ENCODE measurements at places on chromosomes 4 and X.
A peak's percentile ranks its signal among the peaks of the same experiment; 100 is the strongest.

DNA sequence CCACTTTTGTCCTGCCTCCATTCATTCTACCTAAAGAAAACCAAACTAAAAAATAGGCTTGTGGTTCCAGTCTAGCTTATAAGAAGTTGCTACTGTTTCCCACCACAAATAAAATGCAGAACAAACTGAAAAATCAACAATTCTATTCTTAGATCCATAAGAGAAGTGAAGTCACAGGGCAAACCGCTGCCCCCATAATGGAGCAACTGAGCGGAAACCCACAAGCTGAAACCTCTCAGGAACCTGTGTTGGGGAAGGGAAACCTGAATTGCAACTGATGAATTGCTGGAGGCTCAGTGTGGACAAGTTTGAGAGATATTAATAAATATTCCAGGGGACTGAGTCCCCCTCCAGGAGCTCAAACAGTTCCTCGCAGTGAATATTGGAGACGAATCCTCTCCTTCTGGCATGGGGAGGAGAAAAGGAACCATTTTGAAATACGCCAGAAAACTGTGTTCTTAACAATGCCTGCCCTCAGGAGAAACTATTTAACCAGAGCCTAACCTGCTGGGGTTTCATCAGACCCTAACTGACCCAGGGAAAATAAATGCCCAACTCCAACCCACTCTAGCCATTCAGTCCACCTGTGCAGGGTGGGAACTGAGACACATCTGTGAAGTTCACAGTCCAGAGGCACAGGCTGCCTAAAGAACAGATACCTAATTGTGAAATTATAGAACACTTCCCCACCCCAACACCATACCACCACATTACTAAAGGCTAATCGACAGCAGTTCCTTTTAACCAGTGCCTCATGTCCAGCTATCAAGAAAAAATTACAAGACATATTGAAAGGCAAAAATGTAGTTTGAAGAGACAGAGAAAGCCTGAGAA, 22.8 kb upstream of the SH3RF1 start:
- DNase-seq = no peak

DNA sequence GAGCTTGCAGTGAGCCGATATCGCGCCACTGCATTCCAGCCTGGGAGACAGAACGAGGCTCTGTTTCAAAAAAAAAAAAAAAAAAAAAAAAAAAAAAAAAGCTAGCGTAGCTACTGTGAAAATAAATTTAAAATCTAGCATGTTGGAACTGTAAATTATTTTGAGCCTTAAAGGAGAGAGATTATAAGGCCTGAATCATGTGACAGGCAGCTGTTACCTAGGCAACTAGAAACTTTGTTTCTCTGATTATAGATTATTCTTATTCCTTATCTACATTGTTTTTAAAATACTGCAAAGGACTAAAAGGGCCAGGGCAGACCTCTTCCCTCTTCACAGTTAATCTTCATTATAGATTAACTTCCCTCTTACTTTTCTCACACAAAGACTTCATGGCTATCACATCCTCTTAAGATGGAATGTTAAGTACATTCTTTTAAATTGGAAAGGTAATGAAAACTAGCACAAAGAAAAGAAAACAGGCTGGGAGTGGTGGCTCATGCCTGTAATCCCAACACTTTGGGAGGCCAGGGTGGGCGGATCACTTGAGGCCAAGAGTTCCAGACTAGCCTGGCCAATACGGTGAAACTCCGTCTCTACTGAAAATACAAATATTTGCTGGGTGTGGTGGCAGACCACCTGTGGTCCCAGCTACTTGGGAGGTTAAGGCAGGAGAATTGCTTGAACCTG, 21.1 kb upstream of the PDS5A start:
- no peak for DNase-seq

- no peak for DNase-seq
These were observed 2.9 kb upstream of the GRPR start for GRCh38 chrX:16120431-16120830.

- DNase-seq = no peak
These were observed 453.1 kb downstream of the TRAM1L1 start for GRCh38 chr4:116632269-116632668.

- peak; percentile 26 for DNase-seq
These were observed 294.1 kb downstream of the ARHGAP10 start for GRCh38 chr4:148025981-148026380.

DNA sequence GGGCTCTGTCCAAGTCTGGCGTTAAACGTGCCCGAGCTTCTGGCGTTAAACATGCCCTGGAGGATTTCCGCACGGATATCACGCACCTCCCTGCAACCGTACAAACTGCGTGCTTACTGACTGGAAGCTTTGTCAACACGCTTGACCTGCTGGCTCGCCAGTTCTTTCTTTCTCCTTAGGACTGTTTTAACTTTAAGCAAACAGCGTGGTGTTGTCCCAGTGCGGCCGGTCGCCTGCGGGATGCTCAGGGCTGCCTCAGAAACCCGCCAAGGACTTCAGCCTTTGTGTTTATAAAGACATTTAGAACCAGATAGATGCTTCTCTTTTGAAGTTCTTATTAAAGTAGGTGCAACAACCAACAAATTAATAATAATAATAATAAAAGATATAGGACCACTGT, 946.0 kb downstream of the RAB28 start:
- no peak for DNase-seq

- no peak for DNase-seq
These were observed 21.8 kb downstream of the NOP14 start for GRCh38 chr4:2941138-2942036.

GRCh38 chr4:22500831-22501714, 14.8 kb downstream of the ADGRA3 start:
- DNase-seq = peak; percentile 95

GRCh38 chr4:72326692-72327632, 242.1 kb downstream of the ADAMTS3 start:
- no peak for DNase-seq

GRCh38 chrX:101163166-101163565, 56.4 kb upstream of the DRP2 start:
- DNase-seq = no peak

DNA sequence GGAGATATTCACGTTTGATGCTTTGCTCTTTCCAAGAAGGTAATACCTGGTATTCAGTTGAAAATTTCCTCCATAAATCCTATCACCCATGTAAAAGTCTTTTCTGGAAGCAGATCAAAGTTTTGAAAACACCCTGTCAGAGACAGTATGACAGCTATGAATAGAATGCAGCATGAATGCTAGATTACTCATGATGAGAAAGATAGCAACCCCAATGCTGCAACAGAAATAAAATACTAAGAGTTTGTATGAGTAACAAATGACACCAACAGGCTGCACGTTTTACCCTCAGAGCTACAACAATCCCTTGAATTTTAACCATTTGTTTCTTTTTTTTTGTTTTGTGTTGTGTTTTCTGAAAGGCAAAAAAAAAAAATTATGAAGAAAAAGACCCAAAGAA, 108.6 kb downstream of the ARHGAP6 start:
- DNase-seq = peak; percentile 58

- peak; percentile 16 for DNase-seq
These were observed 256.8 kb upstream of the VCX start for GRCh38 chrX:7586126-7586525.

GRCh38 chr4:157075811-157076577, at the start of gene GLRB:
TSS of gene GLRB (plus strand) at chr4:157076150. CDS start at chr4:157078025, 1,875 bp downstream.
- DNase-seq = peak; percentile 37

DNA sequence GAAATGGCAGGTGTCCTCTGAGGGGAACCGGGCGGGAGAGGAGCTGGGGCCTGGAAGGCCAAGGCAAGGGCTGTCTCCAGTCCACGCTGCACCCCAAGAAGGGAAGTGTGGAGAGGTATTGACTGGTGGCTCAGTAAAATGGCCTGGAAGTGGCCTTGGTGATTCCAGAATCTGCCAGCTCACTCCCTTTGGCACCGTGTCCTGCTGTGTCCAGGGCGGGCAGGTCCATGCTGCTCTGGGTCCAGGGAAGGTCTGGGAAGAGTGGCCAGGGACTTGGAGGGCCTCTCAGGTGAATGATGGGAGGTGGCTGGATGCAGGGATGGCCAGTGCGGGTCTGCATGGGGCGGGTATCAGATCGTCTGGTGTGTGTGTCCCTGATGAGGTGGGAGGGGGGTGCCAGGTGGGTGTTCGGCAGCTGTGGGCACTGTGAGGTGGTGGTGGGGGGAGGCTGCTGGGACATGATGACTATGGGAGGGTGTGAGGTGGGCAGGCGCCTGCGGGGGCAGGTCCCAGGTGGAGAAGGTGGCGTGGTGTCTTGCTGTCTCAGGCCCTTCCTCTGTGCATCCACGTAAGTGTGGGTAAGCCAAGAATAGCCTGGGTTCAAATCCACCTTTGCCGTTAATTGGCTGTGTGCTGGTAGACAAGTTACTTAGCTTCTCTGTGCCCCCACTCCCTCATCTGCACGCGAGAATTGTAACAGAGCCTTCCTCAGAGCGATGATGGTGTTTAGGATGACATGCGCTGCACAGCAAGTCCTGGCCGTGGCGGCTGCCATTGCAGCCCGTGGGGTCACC, 17.7 kb downstream of the RGS12 start:
- no peak for DNase-seq

GRCh38 chr4:97235521-97235920, 907.8 kb downstream of the STPG2 start:
- DNase-seq = no peak

GRCh38 chrX:47879463-47879862, 42.8 kb downstream of the ZNF81 start:
- DNase-seq = no peak

DNA sequence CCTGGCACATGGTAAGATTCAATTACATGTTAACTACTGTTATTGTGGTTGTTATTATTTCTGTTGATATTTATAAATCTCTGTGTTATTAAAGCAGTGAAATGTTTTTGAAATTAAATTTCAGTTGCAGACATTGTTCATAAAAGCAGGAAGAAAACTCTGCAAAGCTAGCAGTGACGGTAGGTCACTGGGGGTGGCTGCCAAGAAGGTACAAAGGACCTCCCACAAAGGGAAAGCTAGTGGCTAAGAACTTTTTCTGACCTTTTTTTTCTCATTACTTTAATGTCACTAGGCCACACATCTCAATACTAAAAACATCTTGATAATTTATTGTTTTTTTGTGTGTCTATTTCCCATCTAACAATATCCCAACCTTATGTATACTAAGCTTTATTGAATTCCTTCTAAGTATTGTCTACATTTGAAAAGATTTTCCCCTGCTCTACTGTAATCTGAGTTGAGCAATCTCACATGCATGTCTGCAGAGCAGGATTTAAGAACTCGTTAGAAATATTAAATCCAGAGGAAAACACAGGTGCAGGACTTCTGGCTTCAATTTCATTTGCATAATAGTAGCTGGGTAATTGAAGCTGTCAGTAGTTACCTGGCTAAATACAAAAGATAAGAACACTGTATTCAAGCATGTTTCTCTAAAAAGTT, 197.3 kb downstream of the CFAP299 start:
- DNase-seq = no peak

DNA sequence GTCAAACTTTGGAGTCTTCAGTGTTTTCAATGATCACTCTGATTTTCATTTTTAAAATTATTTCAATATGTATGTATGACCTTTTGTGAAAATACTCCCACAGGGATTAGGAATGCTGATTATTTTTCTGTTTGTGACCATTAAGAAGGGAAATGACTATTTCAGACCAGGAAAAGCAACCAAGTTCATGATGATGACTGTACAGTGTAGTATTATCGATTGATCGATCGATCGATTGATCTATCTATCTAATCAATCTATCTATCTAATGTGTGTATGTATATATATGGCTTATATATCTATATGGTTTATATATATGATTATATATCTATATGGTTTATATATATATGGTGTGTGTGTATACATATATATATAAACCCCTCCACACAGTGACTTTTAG, 131.5 kb upstream of the VEGFC start:
- no peak for DNase-seq

DNA sequence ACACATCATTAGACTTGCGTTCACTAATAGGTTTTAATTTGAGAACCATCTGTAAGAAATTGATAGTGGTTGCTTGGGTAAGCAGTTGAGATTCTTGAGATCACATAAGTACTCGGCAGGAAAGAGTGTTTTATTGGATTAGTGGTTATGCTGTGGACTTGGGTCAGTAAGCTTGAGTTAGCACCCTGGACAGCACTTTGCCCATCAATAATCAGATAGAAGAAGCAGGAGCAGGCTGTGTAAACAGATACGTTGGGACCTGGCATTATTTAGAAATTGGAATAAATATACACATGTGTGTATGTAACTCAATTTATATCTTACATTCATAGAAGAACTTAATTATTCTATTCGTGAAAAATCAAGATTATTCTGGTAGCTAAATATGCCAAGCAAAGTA, 357.5 kb upstream of the SMIM31 start:
- no peak for DNase-seq

GRCh38 chrX:30533835-30534234, 43.7 kb downstream of the TASL start:
- DNase-seq = peak; percentile 6

- no peak for DNase-seq
These were observed 231.0 kb downstream of the SPOCK3 start for GRCh38 chr4:167003326-167003725.

DNA sequence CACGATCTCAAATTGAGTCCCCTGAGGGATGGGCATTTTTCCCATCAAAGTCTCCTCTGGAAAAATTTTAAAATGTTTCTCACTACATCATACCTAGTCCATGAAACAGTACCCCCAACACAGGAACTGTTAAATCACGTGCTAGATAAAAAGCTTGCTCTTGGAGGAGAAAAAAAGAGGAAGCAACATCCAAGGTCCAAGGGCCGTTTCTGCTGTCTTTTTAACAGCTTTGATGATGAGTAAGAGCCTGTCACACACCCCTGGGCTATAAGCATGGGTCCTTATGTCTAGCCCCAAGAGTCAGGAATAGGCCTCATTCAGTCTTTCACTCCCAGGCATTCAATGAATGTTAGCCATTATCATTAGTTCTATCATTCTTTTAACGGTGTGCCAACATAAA, 128.9 kb downstream of the SH3KBP1 start:
- DNase-seq = no peak

DNA sequence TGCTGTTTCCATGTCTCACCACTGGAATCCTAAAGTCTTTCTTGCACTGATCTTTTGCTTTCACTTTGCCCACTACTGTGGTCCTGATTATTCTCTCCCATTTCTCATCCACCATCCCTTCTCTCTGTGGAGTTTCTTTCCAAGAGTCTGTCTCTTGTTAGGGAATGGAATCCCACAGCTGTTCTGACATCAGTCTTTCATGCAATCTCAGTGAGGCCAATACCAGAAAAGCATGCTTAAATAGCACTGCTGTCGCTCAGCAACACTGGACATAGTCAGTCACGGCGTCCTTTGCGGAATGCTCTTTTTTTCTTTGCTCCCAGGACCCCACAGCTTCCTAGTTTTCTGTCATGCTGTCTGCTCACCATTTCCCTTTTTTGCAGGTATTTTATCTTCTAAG, 20.1 kb downstream of the SLITRK4 start:
- DNase-seq = no peak

Data from mammary epithelial cell (primary cell).